Fibroblast of skin of left quadriceps (primary cell): ENCODE measurements at places on chromosomes 3 and 15.

DNA sequence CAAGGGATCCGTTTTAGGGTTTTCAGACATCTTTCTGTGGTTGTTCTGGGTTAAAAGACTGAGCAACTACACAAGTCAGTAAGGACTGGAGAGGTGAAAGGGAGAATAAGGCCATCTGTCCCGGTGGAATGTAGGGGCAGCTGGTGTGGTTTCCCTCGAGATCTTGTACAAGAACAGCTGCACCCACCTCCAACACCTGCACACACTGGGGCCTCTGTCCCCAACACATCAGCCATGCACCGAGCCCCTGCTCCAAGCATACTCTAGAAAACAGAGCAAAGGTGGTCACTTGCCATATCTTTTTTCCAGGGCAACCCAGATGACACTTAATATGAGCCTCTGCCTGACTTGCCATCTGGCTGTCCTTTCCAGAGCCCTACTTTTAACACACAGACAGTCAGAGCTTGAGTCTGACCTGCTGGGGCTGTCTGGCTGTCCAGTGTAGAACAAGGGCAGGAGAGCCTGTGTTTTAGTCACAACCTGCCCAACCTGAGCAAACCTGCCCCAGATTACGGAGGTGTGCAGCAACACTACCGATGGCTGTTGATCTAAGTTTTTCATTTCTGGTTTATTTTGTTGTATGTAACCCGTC, 12.2 kb downstream of the MAN2A2 start:
- no peak for DNase-seq

- no peak for DNase-seq
Observed at GRCh38 chr15:39479911-39480310, 101.0 kb upstream of the THBS1 start.

DNA sequence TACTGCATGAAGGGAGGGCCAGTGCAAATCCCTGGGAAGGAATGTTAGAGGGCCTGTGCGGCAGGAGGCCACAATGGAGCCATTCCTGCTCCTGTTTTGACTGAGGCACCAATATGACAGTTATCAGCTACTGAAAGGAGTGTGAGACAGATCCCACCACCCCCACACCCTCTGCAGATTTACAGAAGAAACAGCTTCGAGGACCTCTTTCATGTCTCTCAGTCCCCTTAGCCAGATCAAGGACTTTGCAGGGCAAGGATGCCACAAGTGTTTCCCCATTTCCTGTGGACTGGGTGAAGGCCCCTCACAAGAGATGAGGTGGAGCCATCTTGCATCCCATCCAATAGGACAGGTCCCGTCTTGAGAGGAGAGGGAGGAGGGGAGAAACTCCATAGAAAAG, 48.5 kb upstream of the RASGRP1 start:
- DNase-seq: no peak

GRCh38 chr3:116667324-116667723, 42.3 kb upstream of the TUSC7 start:
- no peak for DNase-seq

GRCh38 chr3:29597376-29598008, 316.6 kb downstream of the RBMS3 start:
- DNase-seq: no peak

- DNase-seq: no peak
Observed at GRCh38 chr15:89885611-89886010, 8.2 kb downstream of the AP3S2 start.

- no peak for DNase-seq
Observed at GRCh38 chr3:126033051-126033745, 50.7 kb downstream of the SLC41A3 start.

- DNase-seq: no peak
Observed at GRCh38 chr3:10189557-10190354, 25.0 kb downstream of the IRAK2 start.

- no peak for DNase-seq
Observed at GRCh38 chr15:68318008-68318835, 40.7 kb downstream of the FEM1B start.

DNA sequence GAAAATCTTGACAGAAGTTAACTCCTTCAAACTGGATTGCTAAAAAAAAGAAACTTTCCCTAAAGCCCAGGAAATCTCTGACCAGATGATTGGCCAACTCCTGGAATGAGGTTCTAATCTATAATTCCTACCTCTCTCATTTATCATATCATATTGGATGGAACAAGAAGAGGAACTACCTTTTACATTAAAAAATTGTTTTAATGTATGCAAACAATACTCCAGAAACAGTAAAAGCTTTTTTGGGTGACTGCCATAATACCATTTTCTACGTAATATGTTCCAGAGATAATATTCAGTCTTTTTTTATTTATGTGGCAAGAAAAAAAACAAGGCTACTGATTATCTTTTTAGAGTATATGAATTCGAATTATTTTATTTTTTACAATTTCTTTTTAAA, 204.4 kb downstream of the TUSC7 start:
- no peak for DNase-seq

DNA sequence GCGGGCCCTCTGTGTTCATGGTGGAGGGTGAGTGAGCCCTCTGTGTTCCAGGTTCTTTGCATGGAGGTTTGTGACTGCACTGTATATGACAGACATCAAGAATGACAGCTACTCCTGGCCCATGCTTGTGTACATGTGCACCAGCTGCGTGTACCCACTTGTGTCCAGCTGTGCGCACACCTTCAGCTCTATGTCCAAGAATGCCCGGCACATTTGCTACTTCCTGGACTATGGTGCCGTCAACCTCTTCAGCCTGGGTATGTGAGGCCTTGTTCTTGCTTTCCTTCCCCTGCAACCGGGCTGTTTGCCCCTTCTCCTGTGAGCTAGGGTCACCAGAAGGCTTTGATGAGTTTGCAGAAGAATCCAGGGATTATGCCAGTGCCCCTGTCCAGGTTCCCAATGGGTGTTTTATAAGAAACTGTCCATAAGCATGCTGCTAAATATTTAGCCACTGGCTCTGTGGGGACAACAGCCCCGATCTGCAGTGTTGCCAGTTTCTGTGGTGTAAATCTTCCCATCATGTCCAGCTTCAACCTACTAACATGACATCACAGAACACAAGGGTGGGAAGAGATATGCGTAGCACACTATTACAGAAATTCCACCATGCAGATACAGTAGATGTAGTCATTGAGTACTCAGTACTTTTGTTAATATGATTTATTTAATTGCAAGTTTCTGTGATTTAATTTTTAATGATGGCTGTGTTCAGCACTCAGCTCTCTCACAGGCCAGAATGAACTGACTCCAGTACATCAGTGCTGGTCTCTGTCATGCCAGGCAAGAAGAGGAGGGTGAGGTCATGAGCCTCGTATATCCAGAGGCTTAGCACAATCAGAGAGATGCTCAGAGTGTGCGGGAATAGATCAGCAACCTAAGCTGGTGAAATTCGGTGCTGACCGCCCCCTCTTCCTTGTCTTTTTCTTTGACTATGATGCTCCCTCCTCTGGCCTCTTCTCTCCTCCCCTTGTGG, 29.2 kb upstream of the KIF23 start:
- no peak for DNase-seq

- DNase-seq: peak; percentile 41
Observed at GRCh38 chr3:64195789-64196188, 29.5 kb downstream of the PRICKLE2 start.

- no peak for DNase-seq
Observed at GRCh38 chr15:58066042-58066867, 744 bp upstream of the ALDH1A2 start.

DNA sequence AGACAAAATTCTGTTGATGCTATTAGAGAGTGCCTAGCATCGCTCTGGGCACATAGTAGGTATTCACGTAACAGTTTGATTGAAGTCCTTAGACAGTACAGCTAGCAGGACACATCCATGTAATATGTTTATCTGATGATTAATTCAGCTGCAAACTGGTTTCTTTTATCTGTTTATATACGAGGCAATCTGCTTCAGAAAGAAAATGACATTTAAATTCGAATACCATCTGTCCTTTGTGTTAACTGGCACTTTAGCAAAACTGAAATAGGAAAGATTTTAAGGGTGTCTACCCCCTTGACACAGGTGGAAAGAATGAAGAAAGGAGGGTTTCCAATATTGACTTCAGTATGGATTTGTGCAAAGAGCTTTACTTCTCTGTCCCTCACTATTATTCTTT, 192.5 kb downstream of the MFSD1 start:
- no peak for DNase-seq

- peak; percentile 81 for DNase-seq
Observed at GRCh38 chr3:176078906-176079305, 1118.4 kb downstream of the TBL1XR1 start.

DNA sequence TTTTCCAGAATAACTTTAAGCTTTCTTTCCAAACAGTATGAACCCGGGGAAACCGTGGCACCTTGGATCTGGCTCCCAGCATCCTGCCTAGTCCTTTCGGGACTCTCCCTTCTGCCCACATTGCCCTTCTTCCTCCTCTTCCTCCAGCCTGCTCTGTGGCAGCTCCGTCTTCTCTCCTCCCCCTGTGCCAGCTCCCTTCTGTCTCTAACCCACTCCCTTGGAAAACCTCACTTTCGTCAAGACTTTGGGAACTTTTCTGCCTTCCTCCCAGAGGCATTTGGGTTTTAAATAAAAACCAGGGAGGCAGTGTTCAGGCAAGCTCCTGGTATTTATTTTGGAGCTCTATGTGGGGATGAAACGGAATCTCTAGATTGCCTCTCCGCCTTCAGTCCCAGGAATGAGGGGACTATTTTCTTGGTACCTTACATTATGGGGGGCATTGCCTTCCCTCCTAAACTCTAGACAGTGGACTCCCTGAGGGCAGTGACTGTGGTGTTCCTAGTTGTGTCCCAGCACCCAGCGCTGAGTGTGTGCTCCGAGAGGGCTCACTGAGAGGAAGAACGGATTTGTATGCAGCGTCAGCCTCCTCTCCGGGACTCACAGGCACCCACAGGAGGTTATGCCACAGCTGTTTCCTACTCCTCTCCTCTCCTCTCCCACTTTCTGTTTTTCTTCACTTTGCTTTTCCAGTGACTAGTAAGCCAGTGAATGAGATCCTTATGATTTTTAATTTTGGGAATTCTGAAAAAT, 105.4 kb upstream of the MRPS22 start:
- DNase-seq: no peak

DNA sequence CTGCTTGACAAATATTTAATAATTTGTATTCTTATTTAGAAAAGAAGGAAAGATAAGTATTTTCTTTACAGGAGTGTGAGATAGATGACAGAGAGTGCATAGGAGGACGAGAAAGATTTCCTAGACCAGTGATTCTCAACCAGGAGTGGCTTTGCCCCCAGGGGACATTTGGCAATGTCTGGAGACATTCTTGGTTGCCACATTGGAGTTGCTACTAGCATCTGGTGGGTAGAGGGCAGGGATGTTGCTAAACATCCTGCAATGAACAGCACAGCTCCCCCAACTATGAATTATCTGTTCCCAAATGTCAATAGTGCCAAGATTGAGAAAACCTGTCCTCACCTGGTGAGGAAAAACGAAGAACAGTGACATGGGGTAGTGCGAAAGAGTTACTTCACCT, 30.8 kb upstream of the MINAR1 start:
- no peak for DNase-seq

DNA sequence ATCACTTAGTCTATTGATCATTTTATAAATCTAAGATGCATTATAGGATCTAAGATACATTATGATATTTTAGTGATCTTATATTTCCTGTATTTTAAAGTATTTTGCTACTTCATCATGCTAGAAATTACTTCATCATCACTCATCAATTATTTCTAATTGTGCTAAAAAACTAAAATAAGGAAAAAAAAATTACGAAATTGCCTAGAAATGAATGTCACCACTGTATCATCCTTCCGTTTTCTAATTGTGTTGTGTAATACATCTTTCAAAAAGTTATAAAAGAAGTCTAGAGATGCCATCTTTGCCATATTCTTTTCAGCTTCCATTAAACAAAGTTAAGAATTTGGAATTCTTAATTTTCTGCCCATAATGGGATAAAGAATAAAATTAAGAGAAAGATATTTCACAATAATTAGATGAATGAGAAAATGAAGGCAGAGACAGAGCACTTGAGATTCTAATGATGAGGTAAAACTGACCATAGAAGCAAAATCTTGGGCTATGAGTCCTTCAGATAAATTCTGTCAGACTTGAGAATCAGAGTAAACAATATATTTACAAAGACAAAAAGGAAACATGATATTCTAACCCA, 48.8 kb downstream of the ALDH1A2 start:
- DNase-seq: no peak

- DNase-seq: no peak
Observed at GRCh38 chr3:108159865-108160264, 62.4 kb downstream of the IFT57 start.

GRCh38 chr3:7166460-7166859, 305.5 kb downstream of the GRM7 start:
- DNase-seq: no peak

DNA sequence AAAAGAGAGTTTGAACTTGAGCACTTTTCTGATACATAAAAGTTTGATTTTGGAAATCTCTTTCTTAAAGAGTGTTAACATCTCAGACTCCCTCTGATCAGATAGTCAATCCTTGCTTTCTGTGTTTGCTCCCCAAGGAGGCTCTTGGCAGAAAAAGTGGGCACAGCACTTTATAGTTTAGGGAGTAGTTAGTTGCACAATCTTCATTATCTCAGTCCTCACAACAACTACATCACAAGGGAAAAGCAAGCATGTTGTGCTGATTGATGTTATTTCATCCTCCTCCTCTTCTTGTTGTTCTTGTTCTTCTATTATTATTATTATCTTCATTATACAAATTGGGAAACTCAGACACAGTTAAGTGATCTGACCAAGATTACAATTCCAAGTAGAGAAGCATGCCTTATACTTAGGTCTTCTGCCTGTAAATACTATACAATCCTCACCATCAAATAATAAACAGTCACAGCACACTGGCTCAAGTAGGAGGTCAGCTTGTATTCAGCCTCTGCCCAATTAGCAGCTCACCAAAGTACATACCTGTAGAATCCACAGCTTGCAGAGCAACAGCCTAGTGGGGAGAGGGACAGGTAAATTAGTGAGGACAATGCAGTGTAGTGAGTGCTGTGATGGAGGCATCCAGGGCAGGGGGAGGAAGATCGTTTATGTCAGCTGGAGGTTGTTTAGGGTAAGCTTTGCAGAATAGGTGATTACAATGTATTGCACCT, 304.1 kb upstream of the MME start:
- no peak for DNase-seq

DNA sequence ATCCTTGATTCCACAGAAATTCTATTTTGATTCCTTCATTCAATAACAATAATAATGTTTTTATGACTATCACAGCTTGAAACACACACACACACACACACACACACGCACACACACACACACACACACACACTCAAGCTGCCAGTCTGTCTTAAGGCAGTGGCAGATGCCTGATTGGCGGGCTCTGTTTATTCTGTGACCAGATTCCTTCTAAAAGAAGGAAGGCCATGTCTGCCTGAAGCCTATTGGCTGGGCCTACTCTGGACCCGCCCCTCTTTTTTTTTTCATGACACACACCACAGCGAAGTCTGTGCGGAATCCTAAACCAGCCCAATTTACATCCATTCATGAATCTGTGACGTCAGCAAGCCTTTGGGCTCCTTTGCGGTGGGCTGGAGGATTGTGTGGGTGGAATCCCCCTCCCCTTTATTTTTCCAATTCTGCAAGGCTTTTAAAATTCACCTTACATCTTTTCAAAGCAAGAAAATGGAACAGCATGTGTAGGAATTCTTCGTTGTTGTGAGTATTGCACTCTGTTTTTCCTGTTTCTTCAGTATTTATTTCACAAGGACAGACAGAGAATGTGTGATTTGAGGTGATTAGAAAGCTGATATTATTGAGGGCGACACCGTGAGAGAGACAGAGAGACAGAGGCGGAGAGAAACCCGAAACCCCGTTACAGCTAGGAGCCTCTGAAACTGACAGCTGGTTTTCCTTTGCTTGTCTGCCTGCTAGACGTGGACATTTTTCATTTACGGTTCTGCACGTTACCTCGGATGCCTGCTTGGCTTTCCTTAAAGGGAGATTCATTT, at the start of gene MAP3K13:
Gene MAP3K13 (plus strand): TSS at position 287 of the 812 bp plus-strand sequence. CDS start 65,446 bp downstream, outside the sequence.
- DNase-seq: peak; percentile 85

GRCh38 chr3:124256599-124256998, 264.7 kb upstream of the ROPN1 start:
- no peak for DNase-seq
